Activated CD8-positive, alpha-beta T cell treated with anti-CD3 and anti-CD28 coated beads, Interleukin-2, amount 10 ng/mL, durations not matched to agents 7 days and 5 days (primary cell): ENCODE measurements at places on chromosomes 12 and 14. TPM values are rescaled to one million over a fixed set of nuclear protein-coding genes. Genes with fewer than 3 reads are reported as not detected.

The GLI1 gene
- total RNA-seq: 0.68 TPM

The AKAP3 gene
- 2.6 TPM for total RNA-seq

DNA sequence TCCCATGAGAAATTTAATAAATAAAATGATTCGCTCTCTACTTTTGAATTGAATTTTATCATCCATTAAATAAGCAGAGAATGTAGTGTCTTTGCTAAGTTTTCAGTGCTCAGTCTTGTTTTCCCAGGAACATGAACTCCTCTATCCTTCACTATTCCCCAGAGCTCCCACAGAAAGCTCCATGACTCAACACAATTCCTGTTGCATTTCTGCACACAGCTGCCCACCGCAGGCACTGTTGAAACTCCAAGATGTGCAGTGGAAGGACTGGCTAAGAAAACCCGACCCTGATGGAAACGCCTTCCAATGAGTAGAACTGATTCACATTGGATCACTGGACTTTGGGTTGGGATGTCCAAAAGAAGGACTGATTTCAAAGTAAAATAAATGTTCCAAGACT lies 202.4 kb upstream of the AMIGO2 start:
- peaks cover 12% of the 10 kb centered on the region for H3K36me3 ChIP-seq
- no peak overlapping the region for H3K27ac ChIP-seq
- no peaks in the 10 kb centered on the region for H3K27me3 ChIP-seq
- DNase-seq: no peak
- H3K4me3 ChIP-seq: no peak overlapping the region
- peaks cover 25% of the 10 kb centered on the region for H3K4me1 ChIP-seq

DNA sequence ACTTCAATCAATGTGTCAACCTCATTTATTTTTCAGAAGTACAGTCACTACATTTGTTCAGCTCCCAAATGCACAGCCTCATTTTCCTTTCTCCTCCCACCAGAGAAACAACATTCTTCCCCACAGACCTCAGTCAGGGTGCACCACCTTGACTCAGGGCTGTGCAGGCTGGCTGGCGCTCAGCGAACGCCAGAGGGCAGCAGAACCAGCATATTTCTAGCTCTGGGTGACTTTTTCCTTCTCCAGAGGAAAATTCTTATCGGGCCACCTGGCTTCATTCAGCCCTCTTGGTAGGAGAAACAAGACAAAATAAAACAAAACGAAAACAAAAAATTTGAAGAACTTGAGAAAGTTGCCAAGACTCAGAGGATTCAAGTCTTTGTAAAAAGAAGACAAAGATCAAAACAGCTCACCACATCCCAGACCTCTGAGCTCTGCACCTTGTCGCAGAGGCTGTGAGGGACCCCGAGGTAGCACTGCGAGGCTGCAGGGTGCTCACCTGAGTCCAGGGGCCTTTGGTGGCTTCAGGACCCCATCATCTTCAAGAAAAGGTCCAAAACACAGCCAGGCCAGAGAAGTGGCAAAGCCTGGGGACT lies 33.7 kb downstream of the PAH start:
- peak; percentile 39 for DNase-seq
- no peaks in the 10 kb centered on the region for H3K4me1 ChIP-seq
- no peak overlapping the region for H3K4me3 ChIP-seq
- H3K27me3 ChIP-seq: peaks cover 5% of the 10 kb centered on the region
- H3K36me3 ChIP-seq: no peaks in the 10 kb centered on the region

GRCh38 chr14:102295270-102295669 lies 9.7 kb downstream of the MOK start:
- H3K27me3 ChIP-seq: peaks cover 2% of the 10 kb centered on the region
- DNase-seq: no peak
- H3K36me3 ChIP-seq: no peaks in the 10 kb centered on the region
- peaks cover 6% of the 10 kb centered on the region for H3K4me1 ChIP-seq
- H3K27ac ChIP-seq: no peak overlapping the region

DNA sequence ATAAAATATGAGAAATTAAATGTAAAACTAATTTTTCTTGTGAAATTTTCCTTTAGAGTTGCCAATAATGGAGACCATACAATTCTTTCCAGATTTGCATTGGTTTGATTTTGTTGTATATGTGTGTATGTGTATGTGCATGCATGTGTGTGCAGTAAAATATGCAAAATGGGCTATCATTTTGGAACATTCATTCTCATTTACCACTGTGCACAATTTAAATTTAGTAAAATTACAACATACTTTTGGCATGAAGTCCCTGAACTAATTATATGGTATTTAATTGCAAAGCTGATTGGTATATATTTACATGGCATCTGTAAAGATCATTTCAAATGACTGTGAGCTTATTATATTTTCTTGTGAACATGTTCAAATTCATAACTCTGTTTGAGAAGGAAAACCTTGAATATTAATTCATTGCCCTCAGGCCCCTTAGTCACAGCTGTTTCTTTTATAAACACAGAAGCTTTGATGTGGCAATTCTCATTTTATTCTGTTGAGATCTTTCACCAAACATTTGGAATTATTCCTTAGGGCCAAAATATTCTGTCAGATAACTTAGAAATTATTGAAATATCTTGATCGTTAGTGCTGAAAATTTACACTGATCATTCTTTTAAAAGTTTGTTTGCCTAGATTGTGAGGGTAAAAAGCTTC lies 17.6 kb downstream of the KERA start:
- H3K27me3 ChIP-seq: peaks cover 2% of the 10 kb centered on the region
- no peak overlapping the region for H3K27ac ChIP-seq
- no peaks in the 10 kb centered on the region for H3K4me1 ChIP-seq
- H3K36me3 ChIP-seq: no peaks in the 10 kb centered on the region

- H3K27me3 ChIP-seq: no peaks in the 10 kb centered on the region
- no peak overlapping the region for H3K4me3 ChIP-seq
- no peak for DNase-seq
- H3K36me3 ChIP-seq: peaks cover 27% of the 10 kb centered on the region
- peaks cover 45% of the 10 kb centered on the region for H3K4me1 ChIP-seq
Measured at GRCh38 chr12:108641446-108642268, 8.0 kb upstream of the SELPLG start.

GRCh38 chr14:43872752-43873655 lies 634.1 kb downstream of the FSCB start:
- H3K4me1 ChIP-seq: no peaks in the 10 kb centered on the region
- no peak overlapping the region for H3K4me3 ChIP-seq
- no peaks in the 10 kb centered on the region for H3K27me3 ChIP-seq
- H3K36me3 ChIP-seq: no peaks in the 10 kb centered on the region

DNA sequence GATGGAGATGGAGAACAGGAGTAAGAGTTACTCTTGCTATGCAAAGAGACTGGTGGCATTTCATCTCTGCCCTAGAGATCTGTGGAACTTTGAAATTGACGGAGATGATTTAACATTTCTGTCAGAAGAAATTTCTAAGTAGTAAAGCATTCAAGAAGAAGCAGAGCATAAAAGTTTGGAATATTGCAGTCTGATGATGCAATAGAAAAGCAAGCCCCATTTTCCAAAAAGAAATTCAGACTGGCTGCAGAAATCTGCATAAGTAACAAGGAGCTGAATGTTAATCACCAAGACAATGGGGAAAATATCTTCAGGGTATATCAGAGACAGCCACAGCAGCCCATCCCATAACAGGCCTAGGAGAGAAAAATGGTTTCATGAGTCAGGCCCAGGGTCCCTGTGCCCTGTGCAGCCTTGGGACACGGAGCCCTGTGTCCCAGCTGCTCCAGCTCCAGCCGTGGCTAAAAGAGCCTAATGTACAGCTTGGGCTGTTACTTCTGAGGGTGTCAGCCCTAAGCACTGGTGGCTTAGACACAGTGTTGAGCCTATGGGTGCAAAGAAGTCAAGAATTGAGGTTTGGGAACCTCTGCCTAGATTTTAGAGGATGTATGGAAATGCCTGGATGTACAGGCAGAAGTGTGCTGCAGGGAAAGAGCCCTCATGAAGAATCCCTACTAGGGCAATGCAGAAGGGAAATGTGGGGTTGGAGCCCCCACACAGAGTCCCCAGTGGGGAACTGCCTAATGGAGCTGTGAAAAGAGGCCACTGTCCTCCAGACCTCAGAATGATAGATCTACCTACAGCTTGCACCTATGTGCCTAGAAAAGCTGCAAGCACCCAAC lies 616.6 kb downstream of the SLC16A7 start:
- DNase-seq: no peak
- no peaks in the 10 kb centered on the region for H3K27me3 ChIP-seq
- H3K27ac ChIP-seq: no peak overlapping the region
- no peaks in the 10 kb centered on the region for H3K36me3 ChIP-seq
- H3K4me1 ChIP-seq: no peaks in the 10 kb centered on the region

DNA sequence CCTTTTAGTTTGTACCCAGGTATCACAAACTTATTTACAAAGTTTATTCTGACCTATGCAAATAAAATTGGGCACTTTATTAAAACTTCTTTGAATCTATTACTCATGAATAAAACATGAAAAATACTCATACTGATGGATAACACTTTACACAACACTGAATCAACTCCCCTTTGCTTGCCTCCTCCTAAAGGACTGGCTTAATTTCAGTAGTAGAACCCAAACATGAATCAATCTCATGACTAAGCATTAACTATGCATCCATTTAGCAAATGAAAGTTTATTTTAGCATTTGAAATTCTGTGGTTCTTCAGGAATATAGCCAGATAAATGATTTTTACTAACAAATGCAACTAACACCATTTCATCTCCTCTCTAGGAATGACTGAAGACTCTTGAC lies 32.4 kb downstream of the DENND5B start:
- no peak overlapping the region for H3K4me3 ChIP-seq
- DNase-seq: no peak
- H3K4me1 ChIP-seq: no peaks in the 10 kb centered on the region
- peaks cover 25% of the 10 kb centered on the region for H3K27me3 ChIP-seq
- H3K27ac ChIP-seq: no peak overlapping the region

- DNase-seq: no peak
- H3K27me3 ChIP-seq: no peaks in the 10 kb centered on the region
- no peaks in the 10 kb centered on the region for H3K36me3 ChIP-seq
- no peak overlapping the region for H3K27ac ChIP-seq
Measured at GRCh38 chr12:20245491-20245890, 122.8 kb upstream of the PDE3A start.

- no peaks in the 10 kb centered on the region for H3K36me3 ChIP-seq
- peaks cover 4% of the 10 kb centered on the region for H3K27me3 ChIP-seq
- no peak for DNase-seq
- no peaks in the 10 kb centered on the region for H3K4me1 ChIP-seq
- no peak overlapping the region for H3K27ac ChIP-seq
- no peak overlapping the region for H3K4me3 ChIP-seq
Measured at GRCh38 chr14:32021341-32021740, 55.8 kb upstream of the ARHGAP5 start.

DNA sequence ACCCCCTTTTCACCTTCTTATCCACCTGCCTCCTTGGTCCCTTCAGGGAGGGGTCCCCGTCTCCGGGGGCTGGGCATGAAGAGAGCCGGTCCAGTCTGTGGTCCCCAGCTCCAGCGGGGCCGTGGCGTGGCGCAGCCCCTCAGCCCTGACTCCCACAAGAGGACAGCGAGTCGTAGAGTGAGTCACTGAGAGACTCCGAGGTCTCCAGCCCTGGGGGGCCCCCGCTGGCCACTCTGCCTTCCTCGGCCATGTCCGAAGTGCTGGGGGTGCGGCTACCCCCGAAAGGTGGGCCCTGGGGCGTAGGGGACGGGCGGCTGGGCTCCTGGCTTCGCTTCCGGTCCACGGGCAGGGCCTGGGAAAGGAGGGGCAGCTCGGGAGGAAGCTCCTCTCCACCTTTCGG lies 36.5 kb downstream of the NCKAP5L start:
- H3K27ac ChIP-seq: no peak overlapping the region
- H3K36me3 ChIP-seq: no peaks in the 10 kb centered on the region
- no peak for DNase-seq
- H3K4me3 ChIP-seq: no peak overlapping the region
- peaks cover 2% of the 10 kb centered on the region for H3K4me1 ChIP-seq

DNA sequence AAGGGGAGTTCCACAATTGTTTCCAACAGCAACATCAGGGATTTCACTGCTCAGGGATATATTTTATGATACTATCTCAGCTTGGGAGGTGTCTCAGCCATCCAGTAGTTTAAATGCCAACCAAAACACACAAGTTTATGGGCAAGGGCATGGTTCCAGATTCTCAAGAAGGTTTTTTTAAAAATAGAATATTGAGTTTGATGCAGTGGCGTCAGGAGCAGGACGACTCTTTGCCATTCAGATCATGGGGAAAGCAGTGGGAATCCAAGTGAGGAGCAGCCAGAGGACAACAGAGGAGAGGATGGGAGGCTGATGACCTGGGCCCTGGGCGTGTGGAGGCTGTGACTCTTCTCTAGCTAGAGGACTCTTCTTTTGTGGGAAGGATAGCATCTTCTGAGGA lies 25.7 kb downstream of the TSHR start:
- peaks cover 16% of the 10 kb centered on the region for H3K27me3 ChIP-seq
- H3K27ac ChIP-seq: no peak overlapping the region
- peaks cover 27% of the 10 kb centered on the region for H3K4me1 ChIP-seq
- no peak for DNase-seq
- no peak overlapping the region for H3K4me3 ChIP-seq

GRCh38 chr12:1324910-1325309 lies 269.5 kb downstream of the FBXL14 start:
- H3K27me3 ChIP-seq: no peaks in the 10 kb centered on the region
- no peak overlapping the region for H3K27ac ChIP-seq
- no peak overlapping the region for H3K4me3 ChIP-seq
- no peak for DNase-seq
